ENCODE measurements at places on chromosomes 7 and 10.
A peak's percentile ranks its signal among the peaks of the same experiment; 100 is the strongest.

DNA sequence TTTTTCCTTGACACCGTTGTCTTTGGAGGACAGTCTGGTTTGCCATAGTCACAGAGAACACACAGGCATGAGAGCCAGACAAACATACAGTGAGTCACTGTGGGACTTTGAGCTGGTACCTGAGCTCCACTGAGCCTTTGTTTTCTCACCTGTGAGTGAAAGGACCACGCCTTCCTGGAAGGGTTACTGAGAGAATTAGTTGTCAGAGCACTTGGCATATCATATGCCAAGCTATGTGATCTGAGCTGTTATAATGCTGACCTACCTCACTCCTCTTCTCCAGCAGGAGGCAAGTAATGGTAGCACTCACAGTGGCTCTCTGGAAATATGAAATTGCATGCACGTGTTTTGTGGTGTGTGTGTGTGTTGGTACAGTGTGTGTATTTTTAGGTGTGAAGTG lies 59.7 kb downstream of the CXCL12 start:
- no peak for DNase-seq

GRCh38 chr7:4798706-4799235 lies 23.3 kb downstream of the AP5Z1 start:
- DNase-seq = no peak

GRCh38 chr10:47261556-47261955 lies 38.4 kb upstream of the GDF10 start:
- no peak for DNase-seq

GRCh38 chr7:94064541-94065191 lies 60.5 kb upstream of the BET1 start:
- no peak for DNase-seq

DNA sequence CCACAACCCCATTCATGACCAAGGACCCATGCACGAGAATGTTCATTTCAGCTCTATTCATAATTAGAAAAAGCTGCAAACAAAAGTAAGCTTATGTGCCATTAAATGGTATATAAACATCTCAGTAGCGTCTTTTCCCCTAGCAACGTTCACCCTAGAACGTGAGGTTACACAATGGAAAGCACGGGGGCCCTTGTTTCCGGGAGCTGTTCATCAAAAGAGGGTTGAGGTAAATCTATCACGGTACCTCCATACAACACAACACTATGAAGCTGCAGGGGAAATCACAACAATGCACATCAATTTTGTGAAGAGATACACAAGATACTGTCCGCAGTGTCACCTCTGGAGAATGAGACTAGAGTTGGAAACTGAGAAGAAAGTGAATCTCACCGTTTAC lies 80.9 kb upstream of the DDC start:
- DNase-seq = no peak

DNA sequence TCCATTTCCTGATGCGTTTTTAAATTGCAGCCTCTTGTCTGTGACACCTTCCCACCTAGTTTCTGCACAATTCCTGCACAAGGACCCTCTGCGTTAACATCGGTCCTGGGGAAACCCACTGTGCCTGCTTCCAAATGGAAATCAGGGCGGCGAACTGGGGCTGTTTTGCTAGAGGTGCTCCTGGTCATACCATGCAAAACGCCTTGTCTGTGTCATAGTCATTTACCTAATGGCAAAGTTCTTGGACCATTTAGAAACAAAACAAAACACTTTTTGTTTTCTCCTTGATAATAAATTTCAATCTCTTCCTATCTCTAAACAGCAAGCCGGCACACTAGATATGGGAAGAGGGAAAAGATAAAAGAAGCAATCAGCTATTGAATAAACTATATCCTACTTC lies 206.9 kb upstream of the KLF14 start:
- DNase-seq = no peak

DNA sequence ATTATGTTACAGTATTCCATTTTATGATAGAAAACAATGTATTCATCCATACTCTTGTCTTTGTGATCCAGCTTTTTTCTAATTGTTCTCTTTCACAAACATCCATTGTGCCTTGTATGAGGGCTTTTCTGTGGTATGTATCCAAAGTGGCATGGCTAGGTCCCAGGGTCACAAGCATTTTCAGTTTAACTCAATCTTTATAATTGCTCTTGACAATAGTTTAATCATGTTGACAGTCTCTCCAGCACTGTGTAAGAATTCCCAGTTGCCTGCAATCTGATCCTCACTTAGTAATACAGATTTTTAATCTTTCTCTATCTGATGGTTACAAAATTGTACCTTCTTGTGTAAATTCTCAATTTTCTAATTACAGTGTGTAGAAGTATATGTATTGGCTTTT lies 533.4 kb downstream of the NEBL start:
- DNase-seq = no peak

- DNase-seq = no peak
Measured at GRCh38 chr10:52570490-52570889, 202.1 kb downstream of the MBL2 start.

DNA sequence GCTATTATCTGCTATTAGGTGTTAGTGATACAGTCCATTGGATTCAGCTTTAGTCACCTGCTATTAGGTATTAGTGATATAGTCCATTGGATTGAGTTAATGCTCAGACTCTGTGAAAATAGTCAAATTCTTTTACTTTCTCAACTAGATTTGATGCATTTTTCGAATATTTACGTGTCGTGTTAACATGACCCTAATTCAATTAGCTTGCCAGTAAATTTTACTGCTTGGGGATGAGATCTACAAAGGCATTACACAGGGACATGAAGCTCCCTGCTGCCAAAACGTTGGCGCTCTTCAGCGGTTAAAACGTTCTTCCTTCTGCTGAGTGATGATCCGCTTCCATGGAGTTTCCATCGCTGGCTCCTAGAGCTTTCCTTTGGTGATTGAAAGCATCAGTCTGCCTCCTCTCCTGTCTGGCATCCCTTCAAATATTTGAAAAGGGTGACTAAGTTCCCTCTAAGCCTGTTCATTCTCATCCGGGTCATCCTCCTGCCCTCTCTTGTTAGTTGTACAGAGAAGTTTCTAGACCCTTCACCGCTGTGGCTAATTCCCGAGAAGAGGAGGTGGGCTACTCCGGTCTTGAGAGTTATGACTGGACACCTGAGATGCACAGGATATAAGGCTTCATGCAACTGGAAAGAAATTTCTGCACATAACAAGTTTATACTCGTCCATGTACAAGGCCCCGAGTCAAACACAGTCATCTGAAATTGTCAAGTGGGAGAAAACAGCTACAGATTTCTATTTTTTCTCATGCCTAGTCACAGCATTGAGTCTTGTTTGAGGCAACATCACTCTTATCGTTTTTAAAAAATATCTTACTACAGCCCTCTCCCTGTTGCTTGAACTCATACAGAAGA lies 254.0 kb downstream of the KLF6 start:
- no peak for DNase-seq

GRCh38 chr10:102410429-102411073 lies 8.0 kb downstream of the PSD start:
- DNase-seq = no peak

GRCh38 chr7:122626785-122627184 lies 72.1 kb downstream of the RNF133 start:
- no peak for DNase-seq

- no peak for DNase-seq
Measured at GRCh38 chr7:131197920-131198615, 129.6 kb upstream of the MKLN1 start.

- DNase-seq = no peak
Measured at GRCh38 chr10:72176701-72177100, 39.1 kb upstream of the ANAPC16 start.

- DNase-seq = no peak
Measured at GRCh38 chr10:16491933-16492332, 29.7 kb downstream of the C1QL3 start.

DNA sequence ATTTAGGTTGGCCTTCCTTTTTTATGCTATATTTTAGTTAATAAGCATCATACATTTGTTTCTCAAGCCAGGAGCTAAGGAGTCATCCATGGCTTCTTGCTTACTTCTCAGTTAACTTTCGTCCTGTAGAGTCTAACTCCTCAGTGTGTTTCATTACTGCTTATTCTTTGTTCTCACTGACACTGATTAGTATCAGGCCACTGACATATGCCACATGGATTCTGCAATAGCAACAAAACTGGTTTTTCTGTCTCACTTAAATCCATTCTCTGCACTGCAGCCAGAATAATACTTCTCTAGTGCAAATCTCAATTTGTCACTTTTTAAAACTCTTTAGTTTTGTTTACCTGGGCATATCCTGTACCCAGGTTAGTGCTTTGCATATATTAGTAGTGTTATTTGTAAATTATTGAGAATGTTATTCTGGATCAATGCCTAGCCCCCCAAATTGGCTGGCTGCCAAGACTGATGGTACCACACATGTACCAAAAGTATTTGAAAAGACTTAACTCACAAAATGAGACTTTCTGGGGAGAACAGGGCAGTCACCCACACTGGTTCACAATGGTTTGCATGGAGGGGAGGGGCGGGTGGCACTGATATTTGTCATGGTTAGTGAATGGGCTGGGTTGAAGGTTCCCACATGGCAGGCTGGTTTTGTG lies 79.1 kb downstream of the CCSER2 start:
- no peak for DNase-seq

GRCh38 chr10:92173996-92174395 lies 116.9 kb downstream of the CPEB3 start:
- DNase-seq = no peak

DNA sequence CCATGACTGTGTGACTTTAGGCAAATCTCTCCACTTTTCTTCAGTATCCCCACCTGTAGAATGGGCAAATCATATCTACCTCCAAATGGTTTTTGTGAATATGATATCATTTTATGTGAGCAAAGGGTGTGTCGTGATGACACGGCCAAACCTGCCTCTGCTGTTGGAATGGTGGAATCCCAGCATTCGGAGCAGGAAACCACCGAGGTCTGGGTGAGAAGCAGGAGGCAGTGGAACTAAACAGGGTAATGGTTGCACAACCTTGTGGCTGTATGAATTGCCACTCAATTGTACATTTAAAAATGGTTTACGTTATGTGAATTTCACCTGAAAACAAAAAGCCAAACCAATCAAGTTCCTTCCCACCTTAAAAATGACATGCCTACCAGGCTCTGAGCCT lies 131.4 kb upstream of the ZMIZ1 start:
- DNase-seq = no peak

- DNase-seq = no peak
Measured at GRCh38 chr10:50544857-50545429, 78.8 kb downstream of the SGMS1 start.

GRCh38 chr10:51607463-51607835 lies 91.9 kb downstream of the CSTF2T start:
- no peak for DNase-seq

DNA sequence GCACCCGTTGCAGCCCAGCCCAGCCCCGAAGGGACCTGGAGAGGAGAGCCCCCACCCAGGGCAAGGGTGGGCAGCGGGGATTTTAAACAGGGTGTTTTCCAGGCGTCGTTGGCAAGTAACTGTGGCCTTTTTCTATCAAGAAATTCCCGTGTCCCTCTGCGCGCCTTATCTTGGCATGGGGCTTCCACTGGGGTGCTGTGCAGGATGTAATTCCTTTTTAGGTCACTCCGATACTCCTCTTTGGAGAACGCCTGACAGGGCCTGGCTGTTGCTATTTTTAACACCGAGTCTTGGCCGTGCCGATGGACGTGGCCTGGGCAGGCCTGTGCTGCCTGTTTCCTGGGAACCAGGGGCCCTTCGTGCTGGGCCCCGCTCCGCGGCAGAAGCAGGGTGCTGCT lies 93.8 kb downstream of the INPP5A start:
- DNase-seq = no peak

- DNase-seq = no peak
Measured at GRCh38 chr10:117594722-117595121, 52.2 kb downstream of the EMX2 start.

GRCh38 chr10:101839416-101840063 lies 4.1 kb downstream of the KCNIP2 start:
- DNase-seq = peak; percentile 38

GRCh38 chr10:1323951-1324350 lies 267.8 kb downstream of the WDR37 start:
- DNase-seq = no peak

DNA sequence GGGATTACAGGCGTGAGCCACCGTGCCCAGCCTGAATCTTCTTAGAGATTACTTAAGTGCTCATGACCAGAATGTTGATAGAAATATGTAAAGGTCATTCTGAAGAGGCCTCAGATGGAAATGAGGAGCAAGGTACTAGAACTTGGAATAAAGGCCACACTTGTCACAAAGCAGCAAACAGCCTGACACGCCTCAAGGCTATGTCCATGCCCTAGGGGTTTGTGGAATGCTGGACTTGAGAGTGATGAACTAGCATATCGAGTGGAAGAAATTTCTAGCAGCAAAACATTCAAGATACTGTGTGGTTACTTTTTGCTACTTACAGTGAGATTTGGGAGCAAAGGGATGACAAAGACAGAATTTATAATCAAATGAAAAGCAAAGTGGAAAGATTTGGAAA lies 39.0 kb downstream of the ZNF438 start:
- no peak for DNase-seq

DNA sequence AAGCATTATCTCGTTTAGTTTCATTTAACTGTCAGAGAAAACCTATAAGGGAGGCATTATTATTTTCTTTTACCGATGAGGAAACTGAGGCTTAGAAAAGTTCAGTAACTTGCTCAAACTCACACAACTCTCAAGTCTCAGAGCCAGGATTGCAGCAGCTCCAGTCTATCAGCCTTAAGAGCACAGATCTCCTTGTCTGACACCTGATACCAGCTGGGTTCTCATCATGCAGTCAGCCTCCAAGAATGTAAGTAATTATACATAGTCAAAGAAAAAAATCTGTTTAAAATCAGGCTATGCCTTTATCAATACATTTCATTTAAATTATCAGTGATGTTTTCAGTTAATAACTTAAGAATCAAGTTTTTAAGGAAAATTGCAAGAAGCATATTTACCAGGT lies 236.6 kb upstream of the TCF7L2 start:
- no peak for DNase-seq

- no peak for DNase-seq
Measured at GRCh38 chr7:94206295-94206694, 188.4 kb upstream of the COL1A2 start.

DNA sequence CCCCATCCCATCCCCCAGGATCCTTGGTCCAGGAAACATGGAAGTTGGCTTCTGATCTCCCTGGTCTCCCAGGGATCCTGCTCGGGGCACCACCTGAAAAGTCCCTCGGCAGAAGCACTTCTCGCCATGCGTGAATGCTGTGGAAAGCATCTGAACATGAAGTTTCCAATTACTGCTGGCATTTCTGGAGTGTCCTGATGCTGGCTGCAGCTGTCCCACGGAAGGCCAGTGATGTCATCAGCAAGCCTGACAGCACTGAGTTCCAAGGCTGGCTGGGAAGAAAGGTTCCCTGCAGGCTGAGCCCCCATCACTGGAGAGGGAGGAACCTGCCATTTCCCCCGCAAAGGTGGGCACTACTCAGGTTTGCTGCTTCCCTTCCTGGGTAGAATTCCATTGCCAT lies 71.4 kb downstream of the KCNMA1 start:
- DNase-seq = no peak

All from activated CD4-positive, CD25-positive, alpha-beta regulatory T cell (primary cell).